Stimulated activated CD8-positive, alpha-beta memory T cell treated with anti-CD3 and anti-CD28 coated beads, Interleukin-12 subunit alpha, Interleukin-12 subunit beta, amount 100 ng/mL, for 4 hours (primary cell): ENCODE measurements at places on chromosomes 2 and 18.

DNA sequence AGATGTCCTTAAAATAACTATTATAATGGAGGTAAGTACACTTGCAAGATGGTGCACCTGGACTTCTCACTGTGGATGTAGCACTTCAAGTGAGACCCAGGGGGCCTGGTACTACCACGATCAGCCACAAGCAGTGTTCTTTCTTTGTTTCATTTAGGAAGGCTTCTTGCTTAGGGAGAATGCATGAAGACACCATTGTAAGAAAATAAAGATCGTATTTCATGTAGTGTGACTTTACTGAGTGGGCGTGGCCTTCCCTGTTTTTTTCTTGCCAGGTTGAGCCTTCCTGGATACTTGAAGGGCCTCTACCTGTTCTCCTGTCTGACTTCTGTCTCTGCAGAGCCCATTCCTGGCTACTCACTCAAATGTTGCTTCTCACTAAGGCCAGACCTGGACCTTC, 615.6 kb upstream of the SOX11 start:
- no peak for DNase-seq

DNA sequence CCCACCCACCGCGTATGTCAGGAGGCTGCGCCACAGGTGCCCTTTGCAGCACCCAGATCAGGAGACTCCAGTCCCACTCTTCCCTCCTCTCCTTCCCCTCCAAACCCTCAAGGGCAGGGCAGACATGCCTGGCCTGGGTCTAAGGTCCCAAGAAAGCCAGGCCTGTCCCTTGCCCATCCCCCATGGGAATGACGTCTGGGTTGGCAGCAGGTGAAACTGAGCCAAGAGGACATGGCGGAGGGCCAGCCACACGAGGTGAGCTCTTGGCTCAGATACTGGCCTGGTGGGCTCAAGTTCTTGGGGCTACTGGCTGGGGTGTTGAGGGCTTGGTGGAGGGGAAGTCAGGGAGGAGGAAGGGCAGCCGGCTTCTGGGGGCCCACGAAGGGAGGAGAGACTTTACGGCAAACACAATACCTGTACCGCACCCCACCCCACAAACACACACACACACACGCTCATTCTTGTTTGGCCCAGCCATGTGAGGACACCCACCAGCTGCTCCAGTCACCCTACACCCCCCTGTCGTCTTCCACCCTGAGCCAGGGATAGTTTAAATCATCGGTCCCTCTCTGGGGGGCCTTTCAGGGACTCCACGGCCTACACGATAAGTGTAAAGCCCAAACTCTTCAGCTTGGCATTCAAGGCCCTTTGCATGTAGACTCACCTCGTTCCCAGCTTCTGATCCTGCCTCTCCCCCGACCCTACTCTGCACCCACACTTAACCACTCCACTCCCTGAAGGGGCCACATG, 24.1 kb upstream of the TNS1 start:
- no peak for DNase-seq

GRCh38 chr2:33673937-33674336, 74.8 kb upstream of the FAM98A start:
- no peak for DNase-seq

DNA sequence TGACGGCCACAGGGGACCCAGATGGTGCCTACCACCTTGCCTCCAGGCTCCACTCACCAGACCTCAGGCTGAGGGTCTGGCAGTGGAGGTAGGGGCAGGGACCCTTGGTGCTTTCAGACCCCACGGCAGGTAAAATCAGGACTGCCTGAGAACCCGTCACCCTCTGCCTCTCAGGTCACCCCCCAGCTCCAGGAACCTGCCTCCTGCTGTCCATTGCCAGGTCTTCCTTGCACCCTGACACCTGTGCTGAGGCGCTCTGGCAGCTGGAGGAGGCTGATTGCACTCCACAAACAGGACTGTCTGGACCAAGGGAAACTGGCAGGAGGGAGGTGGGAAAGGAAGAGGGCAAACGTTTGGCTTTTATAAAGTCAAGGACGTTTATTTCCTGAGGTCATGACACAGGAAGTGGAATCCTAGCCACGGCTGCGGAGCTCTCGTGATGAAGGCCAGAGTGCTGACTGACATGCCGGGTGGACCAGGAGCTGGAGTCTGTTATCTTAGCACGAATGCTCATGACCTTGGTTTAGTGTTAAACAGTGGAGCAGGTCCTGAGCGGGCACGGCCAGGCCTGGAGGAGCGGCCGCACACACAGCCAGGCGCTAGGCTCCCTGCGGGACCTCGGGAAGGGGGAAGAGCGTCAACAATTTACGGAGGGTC, 40.5 kb downstream of the ANO7 start:
- no peak for DNase-seq

GRCh38 chr18:42064109-42064508, 109.1 kb downstream of the PIK3C3 start:
- DNase-seq: no peak

GRCh38 chr2:196482119-196483065, 157.1 kb upstream of the CCDC150 start:
- no peak for DNase-seq
